ENCODE measurements at places on chromosomes 16 and 17. TPM values are rescaled to one million over a fixed set of nuclear protein-coding genes. Genes with fewer than 3 reads are reported as not detected.

The ATF7IP2 gene
- total RNA-seq = 56.7 TPM

The SPN gene
- 161 TPM for total RNA-seq

- no peaks in the 10 kb centered on the region for H3K27me3 ChIP-seq
- H3K36me3 ChIP-seq = no peaks in the 10 kb centered on the region
- H3K4me1 ChIP-seq = peaks cover 27% of the 10 kb centered on the region
- DNase-seq = no peak
- no peak overlapping the region for H3K27ac ChIP-seq
Observed at GRCh38 chr17:43396491-43397060, 2.2 kb upstream of the ARL4D start.

- H3K4me3 ChIP-seq = no peak overlapping the region
- no peak for DNase-seq
- no peaks in the 10 kb centered on the region for H3K36me3 ChIP-seq
- H3K4me1 ChIP-seq = peaks cover 2% of the 10 kb centered on the region
- no peak overlapping the region for H3K27ac ChIP-seq
Observed at GRCh38 chr16:87603684-87604633, 1.7 kb downstream of the JPH3 start.

- no peaks in the 10 kb centered on the region for H3K36me3 ChIP-seq
- no peak for DNase-seq
- no peaks in the 10 kb centered on the region for H3K4me1 ChIP-seq
- no peak overlapping the region for H3K4me3 ChIP-seq
Observed at GRCh38 chr16:49698931-49699840, 156.7 kb downstream of the ZNF423 start.

GRCh38 chr17:49755663-49756283 is 8.2 kb downstream of the FAM117A start:
- no peaks in the 10 kb centered on the region for H3K27me3 ChIP-seq
- DNase-seq = no peak
- peaks cover 32% of the 10 kb centered on the region for H3K36me3 ChIP-seq
- H3K27ac ChIP-seq = peak overlapping the region; percentile 48
- peaks cover 85% of the 10 kb centered on the region for H3K4me1 ChIP-seq
- H3K4me3 ChIP-seq = no peak overlapping the region

Measured in T-cell (primary cell).